ENCODE measurements at places on chromosomes 12 and 14. TPM values are rescaled to one million over a fixed set of nuclear protein-coding genes. Genes with fewer than 3 reads are reported as not detected.

Gene NPFF
- not detected for total RNA-seq

Gene PMCH
- not detected for total RNA-seq

Gene ZFP36L1
- total RNA-seq, result 130 TPM

Gene EGLN3
- total RNA-seq, result 14.4 TPM

Gene CPNE6
- total RNA-seq, result not detected

Gene TTC8
- 1.3 TPM for total RNA-seq

Gene GOLGA3
- 63.8 TPM for total RNA-seq

DNA sequence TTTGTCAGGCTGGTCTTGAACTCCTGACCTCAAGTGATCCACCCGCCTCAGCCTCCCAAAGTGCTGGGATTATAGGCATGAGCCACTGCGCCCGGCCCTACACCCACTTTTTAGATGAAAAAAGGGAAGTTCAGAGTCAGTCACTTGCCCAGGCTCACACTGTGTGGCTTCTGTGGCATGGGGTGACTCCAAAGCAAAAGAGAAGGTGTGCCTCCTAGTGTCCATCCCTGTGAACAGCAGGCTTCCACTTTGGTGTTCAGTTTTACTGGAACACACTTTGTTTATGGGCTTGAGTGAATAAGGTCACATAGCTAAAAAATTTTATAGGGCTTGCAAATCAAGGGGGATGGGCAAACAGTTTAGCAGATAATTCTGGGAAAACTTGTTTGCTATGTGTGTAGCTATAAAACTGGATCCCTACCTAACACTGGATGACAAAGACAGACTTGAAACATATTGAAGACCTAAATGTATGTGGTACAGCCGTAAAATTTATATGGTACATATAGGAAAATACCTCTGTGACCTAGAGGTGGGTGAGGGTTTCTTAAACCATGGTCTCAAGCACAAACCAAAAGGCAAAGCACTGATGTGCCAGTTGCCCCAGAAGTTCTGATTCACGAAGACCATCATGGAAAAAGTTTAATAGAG is 54.9 kb downstream of the EID3 start:
- peak; percentile 60 for DNase-seq
- no peak overlapping the region for H3K4me3 ChIP-seq
- H3K27ac ChIP-seq, result no peak overlapping the region
- no peaks in the 10 kb centered on the region for H3K27me3 ChIP-seq
- H3K36me3 ChIP-seq, result peaks cover under 1% of the 10 kb centered on the region

DNA sequence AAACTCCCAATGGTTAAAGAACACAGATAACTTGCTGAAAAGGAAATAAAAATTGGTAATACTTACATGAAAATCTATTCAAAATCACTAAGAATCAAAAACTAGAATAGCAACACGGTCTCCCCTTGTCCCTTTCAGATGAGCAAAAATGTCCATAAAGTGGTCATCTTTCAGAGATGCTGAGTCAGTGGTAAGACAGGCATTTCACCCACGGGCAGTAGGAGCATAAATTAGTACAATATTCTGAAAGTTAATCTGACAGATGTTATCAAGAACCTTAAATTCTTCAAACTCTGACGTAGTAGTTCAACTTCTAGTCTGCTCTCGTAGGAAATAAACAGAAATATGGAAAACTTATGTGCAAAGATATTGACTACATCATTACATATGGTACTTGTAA is 33.1 kb upstream of the GNPNAT1 start:
- no peak overlapping the region for H3K4me3 ChIP-seq
- H3K4me1 ChIP-seq, result no peaks in the 10 kb centered on the region
- H3K27me3 ChIP-seq, result peaks cover 8% of the 10 kb centered on the region
- H3K27ac ChIP-seq, result no peak overlapping the region

- H3K4me1 ChIP-seq, result no peaks in the 10 kb centered on the region
- H3K4me3 ChIP-seq, result no peak overlapping the region
- no peak for DNase-seq
- peaks cover 14% of the 10 kb centered on the region for H3K27me3 ChIP-seq
- H3K36me3 ChIP-seq, result no peaks in the 10 kb centered on the region
- H3K27ac ChIP-seq, result no peak overlapping the region
Measured at GRCh38 chr12:94750864-94751263, 100.5 kb upstream of the TMCC3 start.

DNA sequence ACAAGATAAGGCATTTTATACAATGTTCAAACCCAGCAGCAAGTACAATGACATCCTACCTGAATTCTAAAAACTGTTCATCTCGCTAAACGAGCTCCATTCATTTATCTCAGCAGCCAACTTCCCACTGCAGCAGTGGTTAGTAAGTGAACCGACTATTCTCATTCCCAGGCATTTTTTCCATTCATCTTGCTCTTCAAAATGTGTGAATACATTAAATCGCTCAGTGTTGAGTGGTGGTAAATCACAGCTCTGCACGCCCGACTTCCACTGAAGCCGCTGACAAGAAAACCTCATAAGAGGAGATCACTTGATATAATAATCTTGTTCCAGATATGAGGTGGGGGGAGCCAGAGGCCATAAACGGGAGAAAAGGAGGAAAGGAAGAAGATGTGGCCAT is 746.2 kb upstream of the USP15 start:
- DNase-seq, result no peak
- no peak overlapping the region for H3K4me3 ChIP-seq
- no peaks in the 10 kb centered on the region for H3K36me3 ChIP-seq
- H3K27me3 ChIP-seq, result no peaks in the 10 kb centered on the region
- no peaks in the 10 kb centered on the region for H3K4me1 ChIP-seq
- no peak overlapping the region for H3K27ac ChIP-seq

GRCh38 chr12:82740129-82741000 is 53.7 kb downstream of the TMTC2 start:
- no peaks in the 10 kb centered on the region for H3K4me1 ChIP-seq
- H3K27me3 ChIP-seq, result no peaks in the 10 kb centered on the region
- no peak overlapping the region for H3K27ac ChIP-seq
- H3K4me3 ChIP-seq, result no peak overlapping the region

DNA sequence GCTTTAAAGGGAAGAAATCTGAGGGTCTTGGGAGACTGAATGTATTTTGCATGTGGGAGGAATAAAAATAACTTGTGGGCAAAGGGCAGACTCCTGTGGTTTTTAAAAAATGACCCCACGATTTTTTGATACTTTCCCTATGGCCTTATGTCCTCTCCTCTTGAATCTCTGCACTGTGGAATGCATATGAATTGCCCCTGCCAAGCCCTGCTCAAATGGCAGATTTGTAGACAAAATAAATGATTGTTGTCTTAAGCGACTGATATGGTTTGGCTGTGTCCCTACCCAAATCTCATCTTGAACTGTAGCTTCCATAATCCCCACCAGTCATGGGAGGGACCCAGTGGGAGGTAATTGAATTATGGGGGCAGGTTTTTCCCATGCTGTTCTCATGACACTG is 223.8 kb downstream of the DACT1 start:
- H3K27ac ChIP-seq, result no peak overlapping the region
- DNase-seq, result no peak
- no peak overlapping the region for H3K4me3 ChIP-seq
- H3K27me3 ChIP-seq, result no peaks in the 10 kb centered on the region
- no peaks in the 10 kb centered on the region for H3K36me3 ChIP-seq

DNA sequence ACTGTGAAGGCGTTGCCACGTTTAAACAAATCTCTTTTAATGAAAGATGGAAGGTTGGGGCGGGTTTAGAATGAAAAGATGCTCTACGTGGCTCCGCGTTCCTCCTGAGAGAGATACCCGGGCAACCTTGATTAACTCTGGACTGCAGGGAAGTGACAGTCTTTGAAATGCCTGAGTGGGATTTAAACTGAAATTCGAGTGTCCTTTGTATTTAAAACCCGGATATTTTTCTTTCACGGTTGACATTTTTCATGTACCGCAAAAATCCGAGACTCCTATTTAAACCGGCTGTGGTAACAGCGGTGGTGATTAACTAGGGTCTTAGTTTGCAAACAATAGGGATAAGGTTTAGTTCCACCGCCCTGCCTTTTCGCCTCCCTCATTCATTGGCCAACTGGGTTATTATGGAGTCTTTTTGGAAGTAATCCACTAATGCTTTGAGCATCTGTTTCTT is 707 bp downstream of the G2E3 start:
- no peak for DNase-seq
- peaks cover 3% of the 10 kb centered on the region for H3K27me3 ChIP-seq
- peaks cover 27% of the 10 kb centered on the region for H3K36me3 ChIP-seq
- H3K4me3 ChIP-seq, result peak overlapping the region; percentile 100
- peak overlapping the region; percentile 100 for H3K27ac ChIP-seq
- peaks cover 28% of the 10 kb centered on the region for H3K4me1 ChIP-seq

Measured in activated naive CD8-positive, alpha-beta T cell treated with anti-CD3 and anti-CD28 coated beads, Interleukin-2, amount 10 ng/mL, durations not matched to agents 7 days and 5 days (primary cell).